B cell (primary cell): ENCODE measurements at places on chromosomes 7 and 10. TPM values are rescaled to one million over a fixed set of nuclear protein-coding genes. Genes with fewer than 3 reads are reported as not detected.

Gene PRSS2
- not detected in 2 replicates for total RNA-seq

Gene HHEX
- total RNA-seq: 149 and 155 TPM in 2 replicates

Gene IFIT1
- 1.2 and 1.4 TPM in 2 replicates for total RNA-seq

Gene CADPS2
- total RNA-seq: not detected in 2 replicates

Gene ODAD2
- not detected in 2 replicates for total RNA-seq

Gene RPEL1
- not detected in 2 replicates for total RNA-seq
